ENCODE measurements at places on chromosomes 2 and 18.

- DNase-seq: no peak
Observed at GRCh38 chr18:46419391-46420141, 237.5 kb downstream of the LOXHD1 start.

GRCh38 chr2:197358931-197359330, 48.4 kb upstream of the ANKRD44 start:
- no peak for DNase-seq

DNA sequence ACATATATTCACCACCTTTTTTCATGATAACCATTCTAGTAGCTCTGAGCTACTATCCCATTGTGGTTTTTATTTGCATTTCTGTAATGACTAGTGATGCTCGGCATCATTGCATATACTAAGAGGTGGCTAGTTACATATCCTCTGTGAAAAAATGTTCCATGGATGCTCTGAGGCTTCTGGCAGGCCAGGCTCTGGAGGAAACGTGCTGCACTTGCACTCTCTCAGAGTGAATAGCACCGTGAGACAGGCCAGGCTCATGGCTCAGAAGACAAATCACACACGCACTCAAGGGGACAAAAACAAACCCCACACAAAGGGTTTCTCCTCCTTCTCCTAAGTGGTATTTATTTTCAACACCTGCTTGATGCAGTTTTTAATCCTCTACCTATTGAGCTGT, 1085.3 kb upstream of the CNTNAP5 start:
- DNase-seq: no peak

GRCh38 chr2:228063558-228063957, 117.9 kb downstream of the SPHKAP start:
- no peak for DNase-seq

DNA sequence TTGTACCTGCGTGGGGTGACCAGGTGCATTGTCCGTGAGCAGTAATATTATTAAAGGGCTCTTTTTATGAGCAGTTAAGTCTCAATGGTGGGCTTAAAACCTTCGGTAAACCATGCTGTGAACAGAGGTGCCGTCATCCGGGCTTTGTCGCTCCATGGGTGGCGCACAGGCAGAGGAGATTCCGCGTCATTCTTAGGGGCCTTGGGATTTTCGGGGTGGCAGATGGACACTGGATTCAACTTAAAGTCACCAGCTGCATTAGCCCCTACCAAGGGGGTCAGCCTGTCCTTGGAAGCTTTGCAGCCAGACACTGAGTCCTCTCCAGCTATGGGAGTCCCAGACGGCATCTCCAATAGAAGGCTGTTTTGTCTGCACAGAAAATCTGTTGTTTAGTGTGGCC, 107.7 kb downstream of the NFATC1 start:
- DNase-seq: no peak

DNA sequence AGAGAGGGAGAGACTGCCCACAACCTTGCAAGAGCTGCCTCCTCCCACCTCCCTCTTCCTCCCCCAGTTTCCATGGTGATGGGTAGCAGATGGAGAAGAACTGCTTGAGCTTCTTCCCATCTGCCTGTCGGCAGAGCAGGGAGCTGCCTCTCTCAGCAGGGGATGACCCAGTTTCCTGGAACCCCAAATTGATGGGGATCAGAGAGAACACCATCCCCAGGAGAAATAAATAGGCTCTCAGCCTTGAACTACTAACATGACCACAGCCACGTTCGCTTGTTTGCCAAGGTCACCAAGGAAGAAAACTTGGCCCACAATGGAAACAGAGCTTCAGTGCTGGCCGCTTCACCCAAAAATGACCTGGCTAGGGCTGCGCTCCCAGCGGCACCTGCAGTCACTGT, 82.2 kb downstream of the ADD2 start:
- DNase-seq: no peak
